Ovary (tissue), 10 donors: ENCODE measurements at places on chromosomes 4 and X.

- peaks cover 2% of the 10 kb centered on the region for H3K4me1 ChIP-seq
- DNase-seq, result no peak
- H3K4me3 ChIP-seq, result peak overlapping the region; percentile 42
- no peaks in the 10 kb centered on the region for H3K27me3 ChIP-seq
- no peaks in the 10 kb centered on the region for H3K36me3 ChIP-seq
Observed at GRCh38 chr4:15779306-15779705, 1.2 kb downstream of the CD38 start.

DNA sequence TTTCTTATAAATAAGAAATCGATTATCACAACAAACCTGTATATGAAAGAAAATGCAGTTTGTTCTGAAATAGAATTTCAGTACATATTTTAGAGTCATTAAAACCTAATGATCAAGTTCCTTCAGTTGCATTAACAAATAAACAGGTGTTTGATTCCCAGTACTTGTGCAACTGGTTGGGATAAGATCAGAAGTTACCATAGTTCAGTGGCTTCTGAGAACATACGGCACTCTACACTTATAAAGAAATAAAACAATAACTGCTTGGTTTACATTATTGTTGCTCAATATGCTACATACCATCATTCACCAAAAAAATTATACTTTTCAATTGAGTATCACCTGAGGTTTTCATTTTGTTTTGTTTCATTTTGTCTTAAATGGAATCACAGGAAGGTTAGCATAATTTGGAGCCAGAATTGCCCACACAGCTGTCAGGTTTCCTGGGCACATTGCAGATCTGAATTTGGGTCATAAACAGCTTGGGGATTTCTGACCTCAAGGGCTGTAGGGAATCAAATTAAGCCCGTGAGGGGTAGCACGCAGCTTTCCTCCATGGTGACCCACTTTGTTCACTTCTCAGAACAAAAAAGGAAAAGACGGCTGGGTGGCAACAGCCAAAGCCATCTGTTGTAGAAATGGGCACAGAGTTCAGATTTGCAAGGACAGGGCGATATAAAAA, 14.9 kb upstream of the CCNG2 start:
- no peak overlapping the region for H3K27ac ChIP-seq
- no peaks in the 10 kb centered on the region for H3K27me3 ChIP-seq
- DNase-seq, result no peak
- no peak overlapping the region for H3K4me3 ChIP-seq
- H3K4me1 ChIP-seq, result no peaks in the 10 kb centered on the region

DNA sequence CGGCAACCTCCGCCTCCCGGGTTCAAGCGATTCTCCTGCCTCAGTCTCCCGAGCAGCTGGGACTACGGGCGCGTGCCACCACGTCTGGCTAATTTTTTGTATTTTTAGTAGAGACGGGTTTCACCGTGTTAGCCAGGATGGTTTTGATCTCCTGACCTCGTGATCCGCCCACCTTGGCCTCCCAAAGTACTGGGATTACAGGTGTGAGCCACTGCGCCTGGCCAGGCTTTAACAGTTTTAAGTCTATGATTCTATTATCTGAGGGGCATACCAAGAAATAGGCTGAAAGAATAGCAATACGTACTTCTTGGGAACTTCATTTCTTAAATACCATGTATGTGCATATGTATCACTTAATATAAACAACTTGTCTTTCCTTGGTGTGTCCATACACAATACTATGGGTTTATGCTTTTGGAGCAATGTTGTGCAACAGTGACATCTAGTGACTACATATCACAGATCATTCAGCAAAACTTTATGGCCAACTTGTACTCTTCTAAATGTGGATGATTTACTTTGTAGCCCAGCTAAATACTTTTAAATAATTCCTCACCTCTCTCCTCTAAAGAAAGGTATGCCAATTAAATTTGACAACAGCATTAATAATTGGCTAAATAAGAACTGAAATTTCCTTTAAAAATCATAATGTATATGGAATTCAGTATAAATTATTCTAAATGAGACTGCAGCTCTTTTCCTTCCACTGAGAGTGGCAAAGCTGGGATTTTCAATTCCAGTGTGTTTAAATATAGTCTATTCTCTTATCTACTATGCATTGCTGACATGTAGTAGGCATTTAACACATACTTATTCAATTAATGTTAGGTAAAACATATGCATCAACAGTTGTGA, 10.4 kb downstream of the SLC9B1 start:
- no peak for DNase-seq
- H3K36me3 ChIP-seq, result no peaks in the 10 kb centered on the region
- no peaks in the 10 kb centered on the region for H3K27me3 ChIP-seq
- no peak overlapping the region for H3K4me3 ChIP-seq

GRCh38 chrX:2897311-2897689, 31.8 kb downstream of the ARSD start:
- no peak overlapping the region for H3K4me3 ChIP-seq
- no peaks in the 10 kb centered on the region for H3K27me3 ChIP-seq
- DNase-seq, result no peak

- peak; percentile 38 for DNase-seq
- H3K36me3 ChIP-seq, result no peaks in the 10 kb centered on the region
- no peak overlapping the region for H3K27ac ChIP-seq
- H3K27me3 ChIP-seq, result no peaks in the 10 kb centered on the region
- peaks cover 2% of the 10 kb centered on the region for H3K4me1 ChIP-seq
Observed at GRCh38 chrX:17547658-17548057, 172.7 kb downstream of the NHS start.

DNA sequence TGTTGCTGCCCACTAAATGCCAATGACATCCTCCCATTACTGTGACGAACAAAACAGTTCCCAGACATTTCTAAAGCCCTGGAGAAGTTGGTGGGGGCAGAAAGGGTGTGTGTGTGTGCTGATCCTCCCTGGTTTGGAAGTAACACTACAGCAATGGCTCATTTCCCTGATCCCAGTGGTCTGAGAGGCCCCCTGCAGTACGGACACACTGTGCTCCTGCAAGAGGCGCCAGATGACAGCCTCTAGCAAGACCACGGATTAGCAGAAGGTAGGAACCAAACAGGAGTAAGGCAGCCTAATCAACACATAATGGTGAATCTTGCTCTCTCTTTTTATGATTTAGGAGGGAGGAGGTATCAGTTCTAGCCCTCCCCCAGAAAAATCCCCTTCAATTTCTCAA, 49.6 kb downstream of the CHRDL1 start:
- no peak overlapping the region for H3K4me3 ChIP-seq
- H3K36me3 ChIP-seq, result no peaks in the 10 kb centered on the region
- H3K27me3 ChIP-seq, result no peaks in the 10 kb centered on the region
- no peak for DNase-seq
- no peak overlapping the region for H3K27ac ChIP-seq
- no peaks in the 10 kb centered on the region for H3K4me1 ChIP-seq

DNA sequence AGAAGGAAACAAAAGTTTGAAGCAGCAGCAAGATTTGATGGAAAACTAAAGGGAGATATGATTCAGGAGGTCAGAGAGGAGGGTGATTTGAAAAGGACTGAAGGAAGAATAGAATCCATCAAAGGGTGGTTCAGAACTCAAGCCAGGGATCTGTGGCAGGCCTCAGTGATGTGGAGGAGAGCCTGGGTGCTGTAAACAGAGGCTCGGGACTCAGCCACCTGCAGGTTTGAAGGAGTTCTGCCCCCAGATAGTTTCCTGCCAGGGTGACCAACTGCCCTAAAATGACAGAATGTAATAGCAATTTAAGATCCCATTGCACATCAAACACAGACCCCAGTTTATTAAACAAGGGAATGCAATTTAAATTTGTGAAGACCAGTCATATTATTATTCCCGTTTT, 204.0 kb upstream of the FAT1 start:
- no peak overlapping the region for H3K27ac ChIP-seq
- no peak overlapping the region for H3K4me3 ChIP-seq
- H3K4me1 ChIP-seq, result no peaks in the 10 kb centered on the region
- H3K27me3 ChIP-seq, result no peaks in the 10 kb centered on the region
